ENCODE measurements at places on chromosomes 7 and 10.

DNA sequence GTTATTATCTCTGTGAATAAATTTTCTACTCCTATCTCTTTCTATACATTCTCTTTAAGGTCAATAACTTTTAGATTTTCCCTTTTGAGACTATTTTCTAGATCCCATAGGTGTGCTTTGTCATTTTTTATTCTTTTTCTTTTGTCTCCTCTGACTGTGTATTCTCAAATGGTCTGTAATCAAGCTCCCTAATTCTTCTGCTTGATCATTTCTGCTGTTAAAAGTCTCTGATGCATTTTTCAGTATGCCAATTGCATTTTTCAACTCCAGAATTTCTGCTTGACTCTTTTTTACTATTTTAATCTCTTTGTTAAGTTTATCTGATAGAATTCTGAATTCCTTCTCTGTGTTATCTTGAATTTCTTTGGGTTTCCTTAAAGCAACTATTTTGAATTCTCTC is 78.2 kb downstream of the THNSL1 start:
- H3K27ac ChIP-seq = no peak overlapping the region
- no peak overlapping the region for H3K4me3 ChIP-seq
- no peaks in the 10 kb centered on the region for H3K27me3 ChIP-seq
- peaks cover 10% of the 10 kb centered on the region for H3K36me3 ChIP-seq
- no peak for DNase-seq

DNA sequence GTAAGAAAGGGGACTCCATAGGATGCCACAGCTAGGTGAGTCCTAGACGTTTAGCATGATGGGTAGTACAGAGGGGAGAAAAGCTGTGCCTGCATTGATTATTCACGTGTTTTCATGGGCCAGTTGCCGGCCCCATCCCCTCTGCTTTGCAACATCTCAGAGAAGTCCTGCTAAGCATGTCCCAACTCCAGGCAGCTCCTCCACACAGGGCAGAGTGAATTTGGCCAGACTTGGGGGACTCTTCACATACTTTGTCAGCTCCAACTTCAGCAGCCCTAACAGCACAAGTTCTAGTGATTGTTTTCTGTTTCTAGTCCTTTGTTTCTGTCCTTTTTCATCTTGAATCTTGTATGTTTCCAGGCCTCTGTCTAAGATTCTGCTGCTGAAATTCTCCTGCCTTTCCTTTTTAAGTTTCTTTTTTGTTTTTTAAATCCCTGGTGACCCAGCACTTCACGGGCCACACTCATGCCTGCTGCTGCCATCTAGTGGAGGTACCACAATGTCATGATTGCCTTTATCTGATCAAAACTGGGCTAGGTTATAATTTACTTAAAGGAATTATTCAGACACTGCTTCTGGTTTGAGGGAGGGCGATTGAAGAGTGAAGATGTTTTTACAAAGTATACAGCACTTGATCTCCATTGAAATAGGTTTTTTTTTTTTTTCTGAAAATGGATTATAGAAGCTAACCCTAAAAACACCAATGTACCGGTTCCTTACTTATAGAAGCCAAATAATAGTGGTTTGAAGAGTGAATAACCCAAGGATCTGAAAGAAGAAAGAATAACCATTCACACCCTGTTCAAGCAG is 276.9 kb downstream of the CSTF2T start:
- H3K27me3 ChIP-seq = no peaks in the 10 kb centered on the region
- H3K4me3 ChIP-seq = no peak overlapping the region
- peak; percentile 55 for DNase-seq
- H3K27ac ChIP-seq = no peak overlapping the region
- no peaks in the 10 kb centered on the region for H3K4me1 ChIP-seq
- no peaks in the 10 kb centered on the region for H3K36me3 ChIP-seq

- H3K4me1 ChIP-seq = no peaks in the 10 kb centered on the region
- H3K36me3 ChIP-seq = no peaks in the 10 kb centered on the region
- no peak overlapping the region for H3K4me3 ChIP-seq
Observed at GRCh38 chr7:43377196-43377960, 205.5 kb upstream of the STK17A start.

DNA sequence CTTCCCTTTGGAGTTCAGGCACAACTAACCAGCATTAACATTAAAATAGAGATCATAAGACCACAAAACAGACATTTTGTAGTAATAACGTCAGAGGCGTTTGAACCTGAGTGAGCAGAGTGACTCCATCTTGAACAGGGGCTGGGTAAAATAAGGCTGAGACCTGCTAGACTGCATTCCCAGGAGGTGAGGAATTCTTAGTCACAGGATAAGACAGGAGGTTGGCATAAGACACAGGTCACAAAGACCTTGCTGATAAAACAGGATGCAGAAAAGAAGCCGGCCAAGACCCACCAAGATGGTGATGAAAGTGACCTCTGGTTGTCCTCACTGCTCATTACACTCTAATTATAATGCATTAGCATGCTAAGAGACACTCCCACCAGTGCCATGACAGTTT is 493.2 kb upstream of the AUTS2 start:
- DNase-seq = no peak
- H3K27me3 ChIP-seq = no peaks in the 10 kb centered on the region
- no peak overlapping the region for H3K4me3 ChIP-seq
- no peaks in the 10 kb centered on the region for H3K36me3 ChIP-seq
- H3K27ac ChIP-seq = no peak overlapping the region

DNA sequence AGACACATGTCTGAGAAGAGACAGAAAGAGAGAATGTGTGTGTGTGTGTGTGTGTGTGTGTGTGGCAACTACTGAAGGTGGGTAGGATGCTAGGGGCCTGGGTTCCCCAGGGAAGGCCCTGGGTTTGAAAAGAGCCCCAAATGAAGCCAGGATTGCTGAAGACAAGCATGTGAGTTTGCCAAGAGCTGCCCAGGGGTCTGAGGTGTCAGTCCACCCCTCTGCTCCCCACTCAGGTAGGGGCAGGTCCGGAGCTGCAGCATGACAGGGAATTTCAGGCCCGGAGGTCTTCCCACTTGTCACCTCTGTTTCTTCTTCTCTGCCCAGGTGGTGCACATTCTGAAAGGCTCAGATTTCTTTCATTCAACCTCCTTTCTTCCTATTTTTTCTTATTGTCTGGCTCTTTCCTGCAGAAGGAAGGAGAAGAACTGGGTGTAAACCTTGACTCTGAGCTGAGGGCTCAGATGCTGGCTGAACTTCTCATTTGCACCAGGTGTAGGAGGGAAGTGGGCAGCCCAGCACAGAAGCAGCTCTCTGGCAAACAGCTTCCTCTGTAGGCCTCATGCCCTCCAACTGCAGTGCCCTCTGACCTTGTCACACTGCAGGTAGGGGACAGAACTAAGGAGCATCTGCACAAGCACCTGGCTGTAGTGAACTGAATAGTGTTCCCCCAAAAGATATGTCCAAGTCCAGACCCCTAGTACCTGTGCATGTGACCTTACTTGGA is 79.6 kb upstream of the LRRC4 start:
- no peaks in the 10 kb centered on the region for H3K27me3 ChIP-seq
- no peaks in the 10 kb centered on the region for H3K36me3 ChIP-seq
- no peaks in the 10 kb centered on the region for H3K4me1 ChIP-seq
- DNase-seq = no peak
- no peak overlapping the region for H3K27ac ChIP-seq

- no peaks in the 10 kb centered on the region for H3K27me3 ChIP-seq
- no peak overlapping the region for H3K27ac ChIP-seq
- H3K4me3 ChIP-seq = no peak overlapping the region
- no peaks in the 10 kb centered on the region for H3K4me1 ChIP-seq
Observed at GRCh38 chr10:75876710-75877109, 445.3 kb downstream of the LRMDA start.

DNA sequence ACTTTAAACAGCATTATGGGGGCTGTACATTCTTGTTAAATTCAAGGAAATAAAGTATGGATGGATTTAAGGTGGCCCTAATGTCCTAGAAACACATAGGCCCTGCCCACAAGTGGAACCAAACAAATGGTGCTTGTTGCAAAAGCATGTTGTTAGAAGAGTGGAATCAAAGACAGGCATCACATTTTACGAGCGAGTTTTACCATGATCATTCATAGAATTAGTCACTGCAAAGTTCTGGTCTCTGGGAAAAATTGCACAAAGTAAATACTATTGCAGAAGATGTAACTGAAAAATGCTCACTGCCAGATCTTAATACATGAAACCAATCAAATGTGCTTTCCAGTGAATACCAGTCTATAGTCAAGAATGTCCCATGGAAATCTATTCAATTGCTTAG is 677.1 kb downstream of the PARD3 start:
- H3K4me1 ChIP-seq = no peaks in the 10 kb centered on the region
- no peak for DNase-seq
- H3K27ac ChIP-seq = no peak overlapping the region
- H3K36me3 ChIP-seq = no peaks in the 10 kb centered on the region
- H3K4me3 ChIP-seq = no peak overlapping the region

DNA sequence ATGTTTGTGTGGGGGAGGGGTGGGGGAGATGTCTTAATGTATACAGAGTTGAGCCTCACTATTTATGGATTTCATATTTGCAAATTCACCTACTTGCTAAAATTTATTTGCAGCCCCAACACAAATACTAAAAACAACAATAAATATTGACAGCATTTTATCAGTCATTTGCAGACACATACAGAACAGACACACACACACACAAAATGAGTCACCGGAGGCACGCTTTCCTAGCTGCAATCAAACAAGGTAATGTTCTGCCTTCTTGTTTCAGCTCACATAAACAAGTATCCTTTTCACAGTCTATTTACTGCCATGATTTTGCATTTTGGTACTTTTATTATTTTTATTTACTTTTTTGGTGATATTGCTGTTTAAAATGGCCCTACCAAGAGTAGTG is 88.5 kb downstream of the IPMK start:
- no peak overlapping the region for H3K27ac ChIP-seq
- no peaks in the 10 kb centered on the region for H3K4me1 ChIP-seq
- no peaks in the 10 kb centered on the region for H3K27me3 ChIP-seq
- no peaks in the 10 kb centered on the region for H3K36me3 ChIP-seq
- no peak overlapping the region for H3K4me3 ChIP-seq
- DNase-seq = no peak

- no peaks in the 10 kb centered on the region for H3K4me1 ChIP-seq
- DNase-seq = no peak
- no peaks in the 10 kb centered on the region for H3K36me3 ChIP-seq
- H3K27me3 ChIP-seq = no peaks in the 10 kb centered on the region
- H3K27ac ChIP-seq = no peak overlapping the region
Observed at GRCh38 chr7:143069912-143070500, 17.9 kb downstream of the OR6V1 start.

- H3K4me1 ChIP-seq = no peaks in the 10 kb centered on the region
- DNase-seq = no peak
- H3K27me3 ChIP-seq = no peaks in the 10 kb centered on the region
Observed at GRCh38 chr7:90938371-90938770, 325.9 kb upstream of the FZD1 start.

- H3K36me3 ChIP-seq = peaks cover 5% of the 10 kb centered on the region
- no peaks in the 10 kb centered on the region for H3K27me3 ChIP-seq
- DNase-seq = no peak
- H3K4me1 ChIP-seq = no peaks in the 10 kb centered on the region
- H3K4me3 ChIP-seq = no peak overlapping the region
Observed at GRCh38 chr10:43120929-43121314, 17.3 kb upstream of the CSGALNACT2 start.

DNA sequence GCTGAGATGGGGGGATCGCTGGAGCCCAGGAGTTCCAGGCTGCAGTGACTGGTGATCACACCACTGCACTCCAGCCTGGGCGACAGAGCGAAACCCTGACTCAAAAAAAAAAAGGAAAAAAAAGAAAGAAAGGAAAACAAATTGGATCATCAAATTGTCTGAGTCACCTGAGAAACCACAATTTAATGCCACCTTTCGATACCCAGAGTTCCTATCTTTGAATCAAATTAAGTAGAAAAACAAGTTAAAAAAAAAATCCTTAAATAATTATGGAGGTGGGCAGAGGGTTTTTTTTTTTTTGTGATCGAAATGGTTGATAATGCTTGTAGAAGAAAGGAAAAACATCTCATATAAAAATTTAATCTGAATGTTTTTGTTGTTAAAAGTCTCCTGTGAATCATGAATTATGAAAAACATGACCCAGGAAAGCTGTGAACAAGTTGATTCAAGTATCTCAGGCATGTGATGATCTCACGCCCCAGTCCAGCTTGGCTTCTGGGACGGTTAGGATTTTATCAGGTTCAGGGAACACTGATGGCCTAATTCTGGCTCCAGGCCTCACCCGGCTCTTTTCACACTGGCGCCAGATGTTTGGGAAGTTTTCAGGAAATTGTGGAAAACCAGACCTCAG is 25.3 kb upstream of the CUX1 start:
- H3K36me3 ChIP-seq = no peaks in the 10 kb centered on the region
- DNase-seq = no peak
- no peak overlapping the region for H3K4me3 ChIP-seq
- no peaks in the 10 kb centered on the region for H3K4me1 ChIP-seq
- H3K27ac ChIP-seq = no peak overlapping the region
